ENCODE measurements at places on chromosomes 5 and 9. TPM values are rescaled to one million over a fixed set of nuclear protein-coding genes. Genes with fewer than 3 reads are reported as not detected.

DNA sequence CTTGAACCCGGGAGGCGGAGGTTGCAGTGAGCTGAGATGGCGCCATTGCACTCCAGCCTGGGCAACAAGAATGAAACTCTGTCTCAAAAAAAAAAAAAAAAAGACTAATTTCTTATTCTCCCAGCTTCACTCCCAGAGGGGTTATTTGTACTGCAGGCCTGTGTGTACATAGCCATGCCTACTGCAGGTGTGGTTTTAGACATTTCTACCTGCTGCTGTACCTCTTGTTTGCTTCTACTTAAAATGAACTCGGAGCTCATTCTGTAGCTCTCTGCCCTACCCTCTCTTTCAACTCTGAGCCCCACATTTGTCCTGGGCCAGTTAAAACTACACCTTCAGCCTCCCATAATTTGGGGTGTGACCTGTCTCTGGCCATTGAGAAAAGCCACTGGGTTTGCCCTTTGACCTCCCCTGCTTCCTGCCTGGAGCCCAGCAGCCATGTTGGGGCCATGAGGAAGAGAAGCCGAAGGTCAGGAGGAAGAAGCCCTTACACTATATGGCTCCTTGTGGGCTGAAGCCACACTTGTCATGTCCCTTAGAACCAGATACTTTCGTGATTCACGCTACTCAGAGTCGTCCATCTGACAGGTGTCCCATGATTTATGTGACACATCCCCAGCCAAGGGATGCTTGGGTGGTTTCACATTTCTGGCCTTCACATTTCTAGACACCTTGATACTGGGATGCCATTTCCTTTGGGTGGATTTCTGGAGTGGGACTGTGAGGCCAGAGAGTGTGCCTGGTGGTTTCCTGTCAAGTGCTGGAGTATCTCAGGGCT lies 9.4 kb upstream of the CARD19 start:
- H3K27me3 ChIP-seq = no peaks in the 10 kb centered on the region
- peaks cover 5% of the 10 kb centered on the region for H3K36me3 ChIP-seq
- H3K27ac ChIP-seq = no peak overlapping the region
- H3K4me1 ChIP-seq = peaks cover under 1% of the 10 kb centered on the region
- H3K4me3 ChIP-seq = no peak overlapping the region
- DNase-seq = no peak

- peaks cover 15% of the 10 kb centered on the region for H3K4me1 ChIP-seq
- no peak for DNase-seq
- H3K36me3 ChIP-seq = peaks cover 6% of the 10 kb centered on the region
- no peak overlapping the region for H3K27ac ChIP-seq
These were observed 15.3 kb downstream of the PCDHGC5 start for GRCh38 chr5:141504216-141504615.

DNA sequence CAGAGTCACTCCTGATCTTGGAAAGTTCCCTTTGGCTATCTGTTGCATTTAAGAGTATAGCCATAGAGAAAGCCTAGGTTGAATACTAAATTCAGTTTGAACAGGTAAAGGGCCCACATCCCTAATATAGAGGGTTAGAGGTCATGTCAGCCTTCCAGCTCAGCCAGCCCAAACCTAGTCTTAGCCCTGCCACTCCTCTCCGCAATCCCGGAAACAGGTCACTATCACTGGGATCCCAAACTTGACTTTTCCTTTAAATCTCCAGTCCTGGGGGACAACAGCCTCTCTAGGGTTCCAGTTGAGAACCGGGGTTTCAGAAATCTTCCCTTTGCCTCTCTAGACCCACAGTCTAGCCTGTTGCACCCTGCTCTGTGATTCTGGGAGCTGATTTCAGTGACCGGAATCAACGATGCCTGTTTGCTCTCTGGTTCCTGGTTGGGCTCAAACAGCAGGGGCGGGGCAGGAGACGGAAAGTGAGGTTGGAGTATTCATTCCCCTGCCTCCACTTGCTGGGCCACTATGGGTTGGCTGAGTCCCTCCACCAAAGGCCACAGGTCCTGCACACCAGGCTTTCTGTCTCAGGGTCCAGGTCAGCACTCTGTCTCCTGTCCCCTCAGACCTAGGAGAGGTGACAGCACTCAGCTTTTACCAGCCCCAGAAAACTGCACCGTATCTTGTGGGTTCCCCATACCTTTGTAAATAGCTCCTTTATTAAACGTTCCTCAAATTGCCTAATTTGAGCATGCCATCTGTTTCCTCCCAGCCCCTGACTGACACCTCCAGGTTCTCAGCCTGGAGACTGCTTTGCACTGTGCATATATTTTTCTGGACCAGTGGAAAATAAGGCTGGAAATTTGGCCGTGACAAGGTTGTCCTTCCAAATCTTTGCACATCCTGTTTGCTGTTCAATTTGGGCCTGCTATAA lies 23.8 kb upstream of the CPEB4 start:
- no peak overlapping the region for H3K27ac ChIP-seq
- no peaks in the 10 kb centered on the region for H3K36me3 ChIP-seq
- no peak for DNase-seq
- no peak overlapping the region for H3K4me3 ChIP-seq
- H3K27me3 ChIP-seq = no peaks in the 10 kb centered on the region

NPM1 gene
- 3,249 TPM for total RNA-seq

C9orf153 gene
- total RNA-seq = not detected

GRCh38 chr9:137458194-137459151 lies 661 bp downstream of the NSMF start:
- H3K4me1 ChIP-seq = peaks cover 9% of the 10 kb centered on the region
- H3K4me3 ChIP-seq = peak overlapping the region; percentile 47
- peak overlapping the region; percentile 12 for H3K27ac ChIP-seq
- DNase-seq = no peak
- H3K27me3 ChIP-seq = no peaks in the 10 kb centered on the region

ADRB2 gene
- 6.9 TPM for total RNA-seq

GRCh38 chr9:110015759-110016158 lies 192.2 kb downstream of the C9orf152 start:
- no peak overlapping the region for H3K4me3 ChIP-seq
- peaks cover 11% of the 10 kb centered on the region for H3K4me1 ChIP-seq
- peak; percentile 88 for DNase-seq
- H3K27ac ChIP-seq = peak overlapping the region; percentile 75

NUTM2F gene
- total RNA-seq = not detected

SERINC5 gene
- 17.2 TPM for total RNA-seq

CDHR2 gene
- total RNA-seq = 0.09 TPM

DNA sequence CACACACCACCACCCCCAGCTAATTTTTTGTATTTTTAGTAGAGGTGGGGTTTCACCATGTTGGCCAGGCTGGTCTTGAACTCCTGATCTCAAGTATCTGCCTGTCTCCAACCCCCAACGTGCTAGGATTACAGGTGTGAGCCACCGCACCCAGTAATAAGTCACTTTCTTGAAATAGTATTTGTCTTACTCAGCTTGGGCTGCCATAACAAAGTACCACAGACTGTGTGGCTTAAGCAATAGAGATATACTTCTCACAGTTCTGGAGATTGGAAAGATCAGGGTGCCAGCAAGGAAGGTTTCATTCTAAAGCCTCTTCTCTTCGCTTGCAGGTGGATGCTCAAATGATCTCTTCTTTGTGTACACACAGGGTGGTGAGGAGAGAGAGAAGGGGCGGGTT lies 99.8 kb downstream of the ARRDC3 start:
- no peaks in the 10 kb centered on the region for H3K36me3 ChIP-seq
- peaks cover 23% of the 10 kb centered on the region for H3K4me1 ChIP-seq
- H3K27me3 ChIP-seq = no peaks in the 10 kb centered on the region
- no peak overlapping the region for H3K4me3 ChIP-seq
- DNase-seq = no peak

FOXD4L3 gene
- 0.96 TPM for total RNA-seq

- H3K4me1 ChIP-seq = no peaks in the 10 kb centered on the region
- H3K4me3 ChIP-seq = no peak overlapping the region
- no peak for DNase-seq
- no peaks in the 10 kb centered on the region for H3K27me3 ChIP-seq
These were observed 18.0 kb upstream of the FBP2 start for GRCh38 chr9:94611638-94612068.

PLPP7 gene
- total RNA-seq = not detected

FAM151B gene
- 1.8 TPM for total RNA-seq

NIPAL4 gene
- 0.96 TPM for total RNA-seq

DNA sequence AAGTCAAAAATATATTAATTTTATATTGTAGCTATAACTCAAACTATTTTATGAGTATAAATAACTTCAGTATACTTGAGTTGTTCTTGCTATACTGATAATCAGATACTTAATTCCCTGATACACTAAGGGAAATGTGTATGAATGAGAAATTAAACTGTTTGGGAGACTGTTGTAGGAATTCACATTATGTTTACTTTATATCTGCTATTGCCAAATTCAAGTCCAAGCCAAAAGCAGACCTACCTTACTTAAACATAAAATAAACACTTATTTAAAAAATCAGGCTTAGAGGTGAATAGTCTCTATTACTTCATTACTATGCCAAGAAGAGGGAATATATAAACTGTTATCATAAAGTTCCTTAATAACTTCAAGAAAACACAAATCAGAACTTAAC lies 13.2 kb downstream of the NR3C1 start:
- no peaks in the 10 kb centered on the region for H3K27me3 ChIP-seq
- no peak for DNase-seq
- peaks cover 54% of the 10 kb centered on the region for H3K4me1 ChIP-seq
- no peak overlapping the region for H3K27ac ChIP-seq

DNA sequence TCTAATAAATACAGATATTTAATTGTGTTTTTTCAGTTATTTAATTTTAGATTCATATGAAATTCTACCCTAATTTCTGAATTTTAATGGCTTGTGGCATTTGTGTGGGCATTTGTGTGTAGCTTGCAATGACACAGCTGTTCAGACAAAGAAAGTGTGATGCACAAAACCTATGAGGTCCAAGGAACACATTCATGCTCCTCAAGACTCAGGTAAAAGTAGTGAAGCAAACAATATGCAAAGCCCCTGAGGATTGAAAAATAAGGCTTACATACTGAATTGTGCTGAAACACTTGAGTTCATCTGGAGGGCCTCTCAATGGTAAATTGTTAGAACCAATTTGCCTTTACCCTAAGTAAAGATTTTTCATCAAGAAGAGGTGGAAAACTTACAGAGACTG lies 28.1 kb downstream of the IL7R start:
- peaks cover 15% of the 10 kb centered on the region for H3K4me1 ChIP-seq
- no peaks in the 10 kb centered on the region for H3K36me3 ChIP-seq
- no peaks in the 10 kb centered on the region for H3K27me3 ChIP-seq
- no peak for DNase-seq
- no peak overlapping the region for H3K27ac ChIP-seq

GRCh38 chr9:36445800-36446361 lies 45.8 kb upstream of the RNF38 start:
- no peak for DNase-seq
- H3K27ac ChIP-seq = no peak overlapping the region
- H3K36me3 ChIP-seq = no peaks in the 10 kb centered on the region
- H3K27me3 ChIP-seq = no peaks in the 10 kb centered on the region
- peaks cover 10% of the 10 kb centered on the region for H3K4me1 ChIP-seq

GRCh38 chr9:93658184-93658925 lies 82.0 kb downstream of the PHF2 start:
- no peak overlapping the region for H3K4me3 ChIP-seq
- DNase-seq = no peak
- H3K4me1 ChIP-seq = no peaks in the 10 kb centered on the region

- H3K36me3 ChIP-seq = no peaks in the 10 kb centered on the region
- no peak for DNase-seq
- H3K27ac ChIP-seq = no peak overlapping the region
- peaks cover 10% of the 10 kb centered on the region for H3K27me3 ChIP-seq
These were observed 61.1 kb downstream of the MTRR start for GRCh38 chr5:7930011-7930410.

DNA sequence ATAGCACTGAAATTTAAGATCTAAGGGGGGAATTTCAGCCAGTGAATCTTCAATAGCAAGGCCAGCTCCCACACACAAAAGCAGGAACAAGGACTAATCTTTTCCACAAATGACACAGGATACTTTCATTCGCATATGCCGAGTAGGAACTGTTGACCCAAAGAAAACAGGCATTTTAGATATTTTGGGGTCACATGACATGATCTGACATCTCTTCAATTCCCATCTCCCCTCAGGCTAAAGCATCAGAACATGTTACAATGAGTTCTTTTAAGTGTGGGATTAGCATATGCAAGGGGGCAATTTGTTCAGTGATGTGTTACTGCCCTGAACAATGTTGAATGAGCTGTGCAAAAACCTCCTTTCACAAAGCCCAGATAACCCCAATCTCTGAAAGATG lies 68.2 kb downstream of the TLE1 start:
- H3K36me3 ChIP-seq = peaks cover 23% of the 10 kb centered on the region
- no peak overlapping the region for H3K27ac ChIP-seq
- peaks cover 2% of the 10 kb centered on the region for H3K4me1 ChIP-seq
- DNase-seq = no peak
- H3K27me3 ChIP-seq = no peaks in the 10 kb centered on the region

- DNase-seq = peak; percentile 58
- H3K4me3 ChIP-seq = no peak overlapping the region
- peak overlapping the region; percentile 39 for H3K27ac ChIP-seq
- H3K36me3 ChIP-seq = no peaks in the 10 kb centered on the region
- H3K4me1 ChIP-seq = peaks cover 18% of the 10 kb centered on the region
These were observed 3.0 kb upstream of the UBE2R2 start for GRCh38 chr9:33813712-33814641.

DNA sequence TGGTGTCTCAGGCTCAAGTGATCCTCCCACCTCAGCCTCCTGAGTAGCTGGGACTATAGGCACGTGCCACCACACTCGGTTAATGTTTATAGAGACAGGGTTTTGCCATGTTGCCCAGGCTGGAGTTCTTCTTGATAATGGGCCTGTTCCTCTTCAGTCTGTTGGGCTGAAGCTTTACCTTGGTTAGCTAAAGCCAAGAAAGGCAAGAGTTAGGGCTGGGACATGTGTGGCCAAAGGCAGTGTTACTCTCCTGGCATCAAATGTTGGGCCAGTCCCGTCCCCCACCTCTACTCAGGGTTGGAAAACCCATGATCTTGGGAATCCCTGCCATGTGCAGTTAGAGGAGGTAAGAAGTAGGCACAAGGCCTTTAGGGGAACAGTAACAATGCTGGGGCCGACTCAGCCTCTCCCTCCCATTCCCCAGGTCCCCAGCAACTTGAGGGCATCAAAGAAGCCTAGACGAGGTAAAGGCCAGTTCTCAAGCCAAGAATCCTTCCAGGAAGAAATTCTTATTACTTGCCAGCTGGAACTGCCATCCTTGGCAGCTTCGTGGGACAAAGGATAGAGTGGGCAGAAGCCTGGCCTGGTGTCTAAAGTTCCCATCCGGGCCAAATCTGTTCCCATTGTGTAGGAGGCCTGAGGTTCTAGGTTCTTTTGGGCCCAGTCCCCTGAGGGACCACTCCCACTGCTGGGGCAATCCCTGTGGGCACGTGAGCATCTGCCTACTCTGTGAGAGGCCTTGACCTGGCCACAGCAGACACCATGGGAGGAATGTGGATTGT lies 4.5 kb downstream of the EGR1 start:
- H3K27me3 ChIP-seq = peaks cover 20% of the 10 kb centered on the region
- H3K27ac ChIP-seq = peak overlapping the region; percentile 93
- no peak overlapping the region for H3K4me3 ChIP-seq
- peaks cover 79% of the 10 kb centered on the region for H3K36me3 ChIP-seq

- no peaks in the 10 kb centered on the region for H3K27me3 ChIP-seq
- H3K36me3 ChIP-seq = no peaks in the 10 kb centered on the region
- H3K4me3 ChIP-seq = no peak overlapping the region
- H3K27ac ChIP-seq = no peak overlapping the region
- no peak for DNase-seq
These were observed 241.6 kb upstream of the RORB start for GRCh38 chr9:74255489-74255984.

Measured in MCF 10A (cell line).